RKO (cell line): ENCODE measurements at places on chromosomes 12 and 14.

GRCh38 chr12:17060260-17060659 is 454.3 kb upstream of the LMO3 start:
- DNase-seq: no peak

DNA sequence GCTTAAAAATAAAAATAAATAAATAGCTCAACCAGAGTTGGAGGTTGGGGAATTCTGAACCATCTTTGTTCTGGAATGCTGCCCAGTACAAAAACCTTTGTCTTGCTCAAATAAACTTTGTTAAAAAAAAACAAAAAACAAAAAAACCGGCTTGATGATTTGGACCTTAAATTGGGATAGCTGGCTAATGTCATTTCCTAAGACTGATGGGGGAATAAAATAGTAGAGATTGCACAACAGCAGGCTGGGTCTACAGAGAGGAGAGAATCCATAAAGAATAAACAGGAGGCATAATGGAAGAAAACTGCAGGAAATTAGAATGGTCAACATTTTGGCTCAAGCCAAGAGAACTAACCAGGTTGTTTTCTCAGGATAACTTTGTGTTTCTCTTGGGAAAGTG is 370.9 kb downstream of the AEBP2 start:
- DNase-seq: no peak

GRCh38 chr14:96126339-96126782 is 78.3 kb upstream of the BDKRB2 start:
- no peak for DNase-seq

- DNase-seq: no peak
Measured at GRCh38 chr12:104649921-104650320, 193.2 kb downstream of the CHST11 start.

DNA sequence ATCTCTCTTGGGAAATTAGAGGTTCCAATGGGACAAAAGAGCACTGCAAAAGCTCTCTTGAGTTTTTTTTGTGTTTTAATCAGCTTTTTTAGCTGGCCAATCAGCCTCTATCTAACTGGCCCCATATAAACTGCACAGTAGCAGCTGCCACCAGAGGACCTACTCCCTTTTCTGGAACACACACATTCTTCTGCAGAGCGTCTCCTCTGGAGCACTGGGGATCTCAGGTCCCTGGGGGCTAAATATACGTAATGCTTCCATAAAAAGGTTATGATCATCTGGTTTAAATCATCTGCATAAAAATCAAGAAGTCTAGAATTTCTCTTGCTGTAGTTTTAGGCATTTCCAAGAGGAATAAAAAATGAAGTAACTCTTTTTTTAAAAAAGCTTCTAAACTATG is 32.3 kb downstream of the TSPAN8 start:
- DNase-seq: no peak

- no peak for DNase-seq
Measured at GRCh38 chr12:122062832-122063693, 15.5 kb upstream of the MLXIP start.

DNA sequence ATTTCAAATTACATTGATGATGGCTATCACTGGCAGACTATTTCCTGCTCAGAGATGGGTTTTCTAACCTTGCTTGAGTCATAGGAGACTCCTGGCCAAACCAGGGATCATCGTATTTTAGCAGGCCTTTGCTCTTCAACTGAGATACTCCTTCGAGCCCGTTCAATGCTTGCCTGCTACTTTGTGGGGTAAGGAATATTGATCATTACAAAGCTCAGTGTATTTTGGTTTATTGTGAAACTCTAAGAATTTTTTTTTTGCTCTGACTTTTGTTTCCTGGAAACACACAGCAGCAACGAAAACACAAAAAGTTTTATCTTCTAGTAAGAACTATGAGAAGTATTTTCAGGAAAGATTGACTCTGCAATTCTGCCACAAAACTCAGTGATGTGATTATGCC is 4.1 kb downstream of the GPRC5D start:
- DNase-seq: no peak

GRCh38 chr12:80178846-80179245 is 79.5 kb downstream of the OTOGL start:
- no peak for DNase-seq

DNA sequence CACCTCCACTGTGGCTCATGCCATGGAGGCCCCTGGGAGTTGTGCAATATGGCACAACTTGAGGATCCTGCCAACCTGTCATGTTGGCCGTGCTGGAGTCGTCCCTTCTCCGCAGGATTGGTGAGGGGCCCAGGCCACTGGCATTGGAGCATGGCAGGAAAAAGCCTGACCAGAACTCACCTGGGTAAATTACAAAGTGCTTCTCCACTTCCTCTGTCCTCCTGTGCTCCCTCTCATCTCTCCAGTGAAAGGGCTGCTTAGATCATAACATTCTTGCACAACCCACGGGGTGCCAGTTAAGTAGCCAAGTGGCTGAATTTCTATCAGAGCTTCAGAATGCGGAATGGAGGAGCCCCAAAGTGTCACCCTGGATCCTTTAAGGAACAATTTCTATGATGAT is 381.0 kb downstream of the DPF3 start:
- DNase-seq: no peak

GRCh38 chr14:102451064-102451352 is 58.6 kb downstream of the ANKRD9 start:
- DNase-seq: no peak

- DNase-seq: no peak
Measured at GRCh38 chr12:4809013-4809448, 88.8 kb downstream of the GALNT8 start.

- no peak for DNase-seq
Measured at GRCh38 chr12:91239481-91239880, 56.9 kb upstream of the DCN start.

DNA sequence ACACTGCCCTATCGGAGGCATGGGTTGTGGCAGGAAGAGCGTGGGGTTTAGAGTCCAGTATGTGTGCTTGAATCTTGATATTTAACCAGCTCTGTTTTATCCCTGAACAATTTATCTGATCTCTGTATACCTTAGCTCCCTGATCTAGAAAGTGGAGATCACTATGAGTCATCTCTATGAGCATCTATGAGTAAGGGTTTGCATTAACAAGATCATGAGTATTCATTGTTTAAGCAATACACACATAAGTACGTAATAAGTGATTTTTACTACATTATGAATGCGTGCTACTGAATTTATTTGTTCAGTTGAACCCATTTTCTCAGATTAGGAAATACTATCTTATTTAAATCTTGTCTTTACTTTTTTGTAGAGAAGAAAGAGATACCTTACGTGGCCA is 49.4 kb downstream of the GPATCH2L start:
- DNase-seq: peak; percentile 92

DNA sequence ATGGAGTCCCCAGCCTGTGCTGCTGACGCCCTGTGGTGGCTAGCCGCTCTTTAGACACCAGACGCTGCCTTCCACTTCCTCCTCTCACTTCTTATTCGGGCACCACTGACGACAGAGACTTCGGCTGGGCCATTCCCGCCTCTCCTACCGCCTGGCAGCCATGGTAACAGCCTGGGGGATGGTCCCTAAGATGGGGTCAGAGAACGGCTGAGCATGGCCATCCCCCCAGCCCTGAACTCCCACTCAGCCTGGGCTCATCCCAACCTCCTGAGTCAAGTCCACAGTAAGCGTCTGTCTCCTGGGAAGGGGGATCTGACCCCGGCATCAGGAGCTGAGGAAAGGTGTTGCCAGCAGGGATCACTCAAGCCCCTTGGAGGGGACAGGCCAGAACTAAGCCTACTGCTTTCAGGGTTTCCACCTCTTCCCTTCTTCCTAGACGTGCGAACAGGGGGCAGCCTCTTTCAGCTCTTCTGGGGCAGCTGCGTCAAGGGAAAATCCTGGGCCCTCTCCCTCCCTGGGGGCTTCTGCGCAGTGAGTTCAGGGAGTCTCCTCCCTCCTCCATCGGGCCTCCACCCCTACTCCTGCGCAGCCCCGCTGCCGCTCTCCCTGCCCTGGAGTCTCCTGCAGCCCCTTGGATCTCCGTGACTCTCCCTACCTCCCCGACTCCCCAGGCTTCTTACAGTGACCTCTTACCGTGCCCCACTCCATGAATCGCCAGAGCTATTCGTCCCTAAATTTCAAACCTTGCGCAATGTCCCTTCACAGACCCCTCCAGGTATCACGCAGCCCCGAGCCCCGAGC is 643 bp upstream of the TAMALIN start:
- no peak for DNase-seq

GRCh38 chr12:120013659-120014380 is 24.8 kb downstream of the BICDL1 start:
- DNase-seq: no peak

GRCh38 chr12:66674495-66675122 is 4.3 kb downstream of the GRIP1 start:
- no peak for DNase-seq

GRCh38 chr14:71289536-71289935 is 382.3 kb downstream of the PCNX1 start:
- no peak for DNase-seq

DNA sequence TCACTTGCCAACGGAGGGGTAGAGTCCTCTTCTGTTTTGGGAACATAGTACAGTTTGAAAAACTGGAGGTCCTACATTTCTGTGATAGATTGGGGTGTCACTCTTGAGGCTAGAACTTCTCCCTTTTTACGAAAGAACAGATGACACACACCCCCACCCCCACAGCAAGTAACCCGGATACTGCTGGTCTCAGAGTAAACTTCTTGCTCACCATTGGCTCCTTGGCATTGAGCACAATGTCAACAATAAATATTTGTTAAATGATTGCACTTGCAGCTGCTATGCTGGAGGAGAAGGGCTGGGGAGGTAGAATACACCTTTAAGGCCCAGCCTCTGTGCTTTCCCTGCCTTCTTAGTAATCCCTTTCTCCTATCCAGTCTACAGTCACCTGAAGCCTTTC is 149.8 kb downstream of the TGFB3 start:
- no peak for DNase-seq

GRCh38 chr14:90058876-90059458 is 2.8 kb upstream of the KCNK13 start:
- no peak for DNase-seq

DNA sequence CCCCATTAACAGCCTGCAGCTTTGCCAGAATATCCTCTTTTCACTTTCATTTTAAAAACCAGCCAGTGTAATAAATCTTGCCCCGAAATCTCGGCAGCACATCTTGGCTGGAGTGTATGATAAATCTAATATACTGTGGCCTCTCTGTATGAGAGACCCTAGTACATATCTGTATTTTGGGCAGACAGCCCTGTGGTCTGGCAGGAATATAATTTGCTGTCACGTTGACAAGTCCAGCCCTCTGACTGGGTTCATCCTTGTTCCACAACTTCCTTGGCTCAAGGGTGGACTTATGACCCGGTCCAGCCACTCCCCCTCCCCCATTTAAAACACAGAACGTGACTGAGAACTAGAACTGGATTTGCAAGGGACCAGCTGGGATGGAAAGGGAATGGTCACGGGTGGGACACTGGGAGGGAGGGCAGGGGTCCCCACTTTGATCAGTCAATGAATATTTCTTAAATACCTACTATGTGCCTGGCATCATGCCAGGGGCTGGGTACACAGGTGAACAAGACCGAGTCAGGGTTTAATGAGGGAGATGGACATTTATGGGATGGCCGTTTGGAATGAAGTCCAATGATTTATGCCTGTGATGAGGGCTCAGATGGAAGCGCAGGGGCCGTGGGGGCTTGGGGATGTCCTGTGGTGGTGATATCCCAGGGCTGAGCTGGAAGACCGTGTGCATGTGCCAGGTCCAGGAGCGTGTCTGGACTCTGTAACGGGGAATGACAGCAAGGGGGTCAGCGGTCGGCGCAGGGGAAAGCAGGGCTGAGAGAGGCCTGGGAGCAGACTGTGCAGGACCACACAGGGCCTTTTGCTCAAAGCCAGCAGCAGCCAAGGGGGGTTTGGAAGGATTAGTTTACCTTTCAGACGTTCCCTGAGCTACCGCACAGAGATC is 190.5 kb downstream of the PHETA1 start:
- no peak for DNase-seq

DNA sequence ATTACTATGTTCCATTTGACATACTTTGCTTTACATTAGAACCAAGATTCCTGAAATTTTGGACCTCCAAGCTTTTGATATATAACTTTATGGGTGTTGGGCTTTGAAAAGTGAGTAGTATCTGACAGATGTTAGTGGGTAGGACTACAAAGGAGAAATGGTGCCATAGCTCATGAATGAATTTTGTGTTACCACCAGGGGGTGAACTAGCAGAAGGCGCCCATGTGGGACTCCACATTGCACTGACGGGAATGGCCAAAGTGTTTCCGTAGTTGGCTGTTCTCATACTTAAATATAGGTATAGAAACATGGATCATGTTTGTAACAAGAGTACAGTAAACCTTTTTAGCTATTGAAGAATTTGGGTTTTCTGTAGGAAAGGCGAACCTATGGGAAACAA is 337.5 kb downstream of the FLRT2 start:
- no peak for DNase-seq

GRCh38 chr12:108538146-108538545 is 22.8 kb downstream of the SART3 start:
- no peak for DNase-seq

- no peak for DNase-seq
Measured at GRCh38 chr14:21860172-21860571, 186.6 kb upstream of the OR4E1 start.

DNA sequence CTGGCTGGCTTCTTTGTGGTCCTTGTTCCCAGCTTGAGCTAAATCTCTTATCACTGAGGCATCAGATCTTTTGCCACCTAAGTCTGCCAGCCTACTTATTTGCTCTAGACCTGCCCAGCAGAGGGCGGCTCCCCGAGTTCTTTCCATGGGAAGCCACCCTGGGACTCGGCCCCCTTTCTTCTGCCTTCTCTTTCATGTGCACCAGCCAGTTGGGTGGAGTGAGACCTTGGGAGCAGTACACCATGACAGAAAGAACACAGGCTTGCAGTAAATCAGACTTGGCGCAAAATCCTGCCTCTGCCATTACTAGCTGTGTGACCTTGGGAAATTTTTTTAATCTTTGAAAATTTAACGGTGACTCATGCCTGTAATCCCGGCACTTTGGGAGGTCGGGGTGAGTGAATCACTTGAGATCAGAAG is 7.4 kb downstream of the SMAGP start:
- peak; percentile 71 for DNase-seq

DNA sequence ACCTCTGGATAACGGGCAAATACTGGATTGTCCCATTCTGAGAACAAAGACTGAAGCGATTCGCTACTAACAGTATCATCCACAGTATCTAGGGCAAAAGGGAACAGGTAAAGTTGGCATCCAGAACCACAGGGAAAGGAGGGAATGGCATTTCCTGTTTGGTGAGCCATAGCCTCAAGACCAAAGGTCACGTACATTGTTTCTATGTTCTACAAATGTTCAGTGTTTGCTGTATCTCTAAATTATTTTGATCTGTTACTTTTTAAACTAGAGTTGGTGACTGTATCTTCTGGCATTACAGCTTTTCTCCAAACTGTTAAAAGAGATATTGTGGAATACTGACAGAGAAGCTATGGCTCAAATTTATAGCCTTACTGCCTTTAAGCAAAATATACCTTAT is 9.7 kb downstream of the MLH3 start:
- no peak for DNase-seq

- no peak for DNase-seq
Measured at GRCh38 chr14:98498019-98498885, 773.7 kb downstream of the BCL11B start.

GRCh38 chr12:111330800-111331752 is 37.8 kb downstream of the PHETA1 start:
- DNase-seq: peak; percentile 79
